ENCODE measurements at places on chromosomes 6 and 20.
A peak's percentile ranks its signal among the peaks of the same experiment; 100 is the strongest.

- DNase-seq, result no peak
Observed at GRCh38 chr20:48813930-48814546, 13.8 kb downstream of the PREX1 start.

GRCh38 chr20:59933296-59933848, at the start of gene SYCP2:
SYCP2 (minus strand) TSS chr20:59933637; CDS start chr20:59922413, 11,224 bp downstream.
- peak; percentile 47 for DNase-seq

DNA sequence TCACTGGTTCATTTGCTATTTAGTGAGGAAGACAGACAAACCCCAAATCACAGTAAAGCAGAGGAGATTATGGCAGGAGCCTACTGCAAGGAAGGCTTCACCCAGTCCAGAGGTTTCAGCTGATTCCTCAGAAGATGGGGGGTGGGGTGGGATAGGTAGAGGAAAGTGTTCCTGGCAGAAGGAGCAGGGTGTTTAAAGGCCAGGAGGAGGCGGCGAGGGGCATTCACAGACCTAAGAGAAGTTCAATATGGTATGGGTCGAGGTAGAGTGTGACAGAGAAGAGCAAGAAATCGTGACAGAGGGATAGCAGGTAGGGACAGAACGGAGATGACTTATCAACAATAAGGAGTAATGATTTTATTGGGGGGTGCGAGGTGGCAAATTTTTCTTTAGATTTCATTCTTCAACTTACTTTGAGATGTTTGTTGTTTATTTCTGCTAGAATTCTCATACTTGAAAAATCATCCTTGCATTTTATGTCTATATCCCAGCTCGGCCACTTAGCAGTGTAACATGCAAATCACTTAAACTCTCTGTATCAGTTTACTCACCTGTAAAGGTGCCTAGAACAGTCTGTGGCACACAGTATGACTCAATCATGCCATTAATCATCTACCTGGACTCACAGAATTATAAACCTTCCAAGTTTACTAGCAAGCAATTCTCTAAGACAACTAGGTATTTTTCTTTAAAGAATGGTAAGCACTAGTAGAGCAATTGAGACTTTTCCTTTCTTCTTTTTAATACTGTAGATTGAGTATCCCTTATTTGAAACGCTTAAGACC, 176.7 kb downstream of the REV3L start:
- no peak for DNase-seq

- DNase-seq, result no peak
Observed at GRCh38 chr6:25615471-25615870, 36.5 kb upstream of the SCGN start.

DNA sequence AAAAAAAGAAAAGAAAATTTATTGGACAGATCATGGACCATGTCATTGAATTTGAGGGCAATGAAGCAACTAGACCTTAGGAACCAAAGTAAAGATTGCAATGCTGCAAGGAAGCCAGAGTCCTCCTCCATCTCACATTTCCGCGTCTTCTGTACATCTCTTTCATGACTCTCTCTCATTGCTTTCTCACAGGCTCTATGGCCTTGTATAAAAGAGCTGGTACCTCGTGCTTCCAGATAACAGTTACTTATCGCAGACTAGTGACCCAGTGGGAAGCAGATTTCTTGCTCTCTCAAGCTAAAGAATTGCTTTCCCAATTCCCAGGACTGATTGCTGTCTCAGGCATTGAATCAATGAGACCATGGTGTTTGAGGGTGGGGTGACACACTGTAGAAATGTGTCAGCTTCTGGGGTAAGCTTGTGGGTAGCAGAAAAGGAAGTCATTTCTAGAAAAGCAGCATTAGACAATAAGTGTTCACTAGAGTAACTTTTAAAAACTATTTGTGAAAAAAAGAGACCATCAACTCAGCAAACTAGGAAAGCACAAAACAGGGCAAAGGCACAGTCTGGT, 635.3 kb downstream of the UTRN start:
- no peak for DNase-seq

DNA sequence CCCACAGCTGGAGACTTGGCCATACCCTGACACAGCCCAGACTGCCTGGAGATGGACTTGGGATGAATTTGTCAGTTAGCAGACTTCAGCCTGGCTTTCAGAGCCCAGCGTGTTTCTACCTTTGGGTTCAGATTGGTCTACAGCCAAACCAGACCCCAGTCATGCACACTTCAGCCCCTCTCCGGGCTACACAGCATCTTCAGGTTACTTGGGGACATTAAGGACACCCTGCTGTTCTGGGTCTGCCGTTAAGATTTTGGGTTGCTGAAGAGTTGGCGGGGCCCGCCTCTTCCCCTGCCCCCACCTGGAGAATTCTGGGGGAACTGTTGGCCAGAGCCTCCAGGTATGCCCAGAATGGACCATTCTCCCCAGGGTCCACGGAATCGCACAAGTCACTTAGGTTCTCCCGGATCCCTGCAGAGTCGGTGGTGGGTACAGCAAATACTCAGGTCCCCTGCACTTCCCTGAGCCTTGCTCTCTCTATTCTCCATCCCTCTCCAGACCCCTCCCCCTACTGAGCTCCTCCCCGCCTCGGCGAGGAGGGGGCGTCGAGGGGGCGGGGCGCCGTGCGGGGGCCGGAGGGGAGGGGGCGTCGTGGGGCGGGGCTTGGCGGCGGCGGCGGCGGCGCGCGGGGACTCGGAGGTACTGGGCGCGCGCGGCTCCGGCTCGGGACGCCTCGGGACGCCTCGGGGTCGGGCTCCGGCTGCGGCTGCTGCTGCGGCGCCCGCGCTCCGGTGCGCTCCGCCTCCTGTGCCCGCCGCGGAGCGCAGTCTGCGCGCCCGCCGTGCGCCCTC, at the start of gene PTK7:
Gene PTK7, plus strand, starts transcription at position 645 of the 794 bp plus-strand sequence. CDS start 175 bp downstream, outside the sequence.
- no peak for DNase-seq
